Cardiac septum (tissue), 1 donor: ENCODE measurements at places on chromosomes 12 and 14. TPM values are rescaled to one million over a fixed set of nuclear protein-coding genes. Genes with fewer than 3 reads are reported as not detected.

PROX2 gene
- total RNA-seq: not detected

CFAP251 gene
- 3.8 TPM for total RNA-seq

USP44 gene
- total RNA-seq: 0.35 TPM

PTPN21 gene
- total RNA-seq: 56.8 TPM

CEP83 gene
- total RNA-seq: 11.7 TPM

TSPAN9 gene
- 299 TPM for total RNA-seq

RTL1 gene
- total RNA-seq: not detected
